NCI-H524 treated with DMSO at 0.1 percent for 48 hours (cell line): ENCODE measurements at places on chromosomes 7 and 10.

- DNase-seq: no peak
Observed at GRCh38 chr7:155506854-155507337, 39.5 kb downstream of the CNPY1 start.

GRCh38 chr7:103989785-103990767 lies 618 bp upstream of the RELN start:
- DNase-seq: peak; percentile 50

GRCh38 chr7:116052006-116052405 lies 21.4 kb upstream of the TFEC start:
- DNase-seq: no peak

- DNase-seq: no peak
Observed at GRCh38 chr7:99837649-99838361, 10.0 kb downstream of the CYP3A43 start.

DNA sequence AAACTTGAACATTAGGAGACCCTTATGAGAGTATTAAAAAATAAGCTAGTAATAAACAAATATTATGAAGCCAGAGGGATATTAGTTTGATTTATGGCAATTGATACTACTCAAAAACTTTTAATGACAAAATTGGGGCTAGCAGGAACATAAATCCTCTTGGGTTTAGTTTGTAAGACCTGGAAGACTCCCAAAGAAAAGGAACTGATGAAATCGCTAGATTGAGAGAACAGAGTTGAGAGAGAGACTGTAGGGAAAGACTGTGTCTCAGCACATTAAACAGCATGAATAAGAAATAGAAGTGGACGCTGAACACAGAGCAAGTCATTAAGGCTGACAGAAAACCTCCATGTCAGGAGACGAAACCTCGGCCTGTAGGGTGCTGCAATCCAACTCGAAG lies 56.4 kb downstream of the ICA1 start:
- DNase-seq: no peak

DNA sequence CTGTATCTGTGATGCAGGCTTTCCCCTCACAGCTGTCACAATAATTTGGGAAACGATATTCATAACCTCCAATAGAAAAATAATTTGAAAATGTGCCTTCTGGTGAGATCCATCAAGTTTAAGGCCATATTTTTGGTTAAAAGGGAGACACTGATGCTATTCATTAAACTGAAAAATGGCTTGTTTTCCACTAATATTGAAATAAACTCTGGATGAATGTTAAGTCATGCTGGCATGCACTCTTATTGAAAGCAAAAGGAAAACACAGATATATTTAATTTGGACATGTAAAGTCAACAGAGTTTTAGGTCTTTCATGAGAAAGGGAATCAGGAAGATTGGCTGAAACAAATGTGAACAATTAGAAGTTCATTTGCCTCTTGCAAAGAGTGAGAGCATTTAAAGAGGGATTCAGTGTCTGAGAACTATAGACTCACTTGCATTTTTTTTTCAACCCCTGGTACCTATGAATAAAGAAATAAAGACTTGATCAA lies 879.2 kb downstream of the LRMDA start:
- DNase-seq: no peak

- DNase-seq: no peak
Observed at GRCh38 chr7:41855798-41856197, 152.9 kb upstream of the INHBA start.
